ENCODE measurements at places on chromosomes 3 and 15.

DNA sequence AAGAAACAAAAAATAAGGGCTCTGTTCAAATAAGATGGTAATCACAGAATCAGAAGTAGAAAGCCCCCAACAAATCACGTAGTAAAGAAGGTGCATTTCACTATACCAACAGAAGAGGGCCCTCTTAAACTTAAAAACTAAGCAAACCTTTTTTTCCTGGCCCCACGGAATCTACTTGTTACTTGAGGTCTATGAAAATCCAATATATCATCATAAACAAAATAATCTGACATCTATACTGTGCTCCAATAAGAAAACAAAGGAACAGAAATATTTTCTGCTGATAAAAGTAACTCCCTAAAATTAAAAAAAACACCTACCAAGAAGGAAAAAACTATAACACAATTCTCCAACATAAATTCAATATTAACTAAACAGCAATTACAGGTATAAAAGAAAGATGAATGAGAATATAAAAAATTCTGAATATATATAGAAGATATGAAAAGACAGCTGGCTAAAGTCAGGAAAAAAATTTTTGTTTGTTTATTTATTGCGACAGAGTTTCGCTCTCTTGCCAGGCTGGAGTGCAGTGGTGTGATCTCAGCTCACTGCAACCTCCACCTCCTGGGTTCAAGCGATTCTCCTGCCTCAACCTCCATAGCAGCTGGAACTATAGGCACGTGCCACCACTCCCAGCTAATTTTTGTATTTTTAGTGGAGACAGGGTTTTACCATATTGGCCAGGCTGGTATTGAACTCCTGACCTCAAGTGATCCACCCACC is 81.8 kb downstream of the CLASP2 start:
- no peak for DNase-seq

DNA sequence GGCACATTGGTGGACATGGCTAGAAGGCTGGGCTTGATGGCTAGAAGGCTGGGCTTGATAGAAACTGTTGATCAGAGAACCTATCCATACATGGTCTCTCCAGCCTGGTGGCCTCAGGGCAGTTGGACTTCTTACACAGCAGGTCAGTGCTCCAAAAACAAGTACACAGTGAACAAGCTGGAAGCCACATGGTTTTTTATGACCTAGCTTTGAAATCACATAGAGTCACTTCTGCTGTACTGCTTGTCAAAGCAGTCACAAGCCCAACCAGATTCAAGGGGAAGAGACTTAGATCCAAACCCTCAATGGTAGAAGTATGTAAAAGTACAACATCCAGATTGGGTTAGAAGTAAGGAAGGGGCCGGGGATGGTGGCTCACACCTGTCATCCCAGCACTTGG is 89.4 kb upstream of the HES1 start:
- peak; percentile 33 for DNase-seq

GRCh38 chr3:196115678-196116083 is 33.8 kb upstream of the TFRC start:
- DNase-seq = no peak

DNA sequence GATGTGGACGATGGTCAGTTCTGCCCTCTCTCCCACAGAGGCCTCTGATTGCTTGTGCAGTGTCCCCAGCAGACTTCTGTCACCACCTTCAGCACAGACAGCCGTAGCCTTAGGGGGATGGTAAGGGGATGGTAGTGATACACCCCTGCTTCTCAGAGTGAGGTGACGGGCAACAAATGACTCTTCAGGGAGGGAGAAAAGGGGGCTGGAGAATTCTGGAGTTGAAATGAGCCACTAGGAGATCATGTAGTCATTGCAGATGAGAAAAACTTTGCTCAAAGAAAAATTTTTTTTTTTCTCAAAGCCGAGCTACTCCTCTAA is 29.6 kb upstream of the TIMP4 start:
- DNase-seq = no peak

GRCh38 chr3:160141485-160142185 is 83.6 kb upstream of the C3orf80 start:
- DNase-seq = no peak

- no peak for DNase-seq
Observed at GRCh38 chr15:92643849-92644815, 11.4 kb downstream of the FAM174B start.

Measured in skin of body (tissue), 3 donors.